ENCODE measurements at places on chromosomes 1 and 21.
A peak's percentile ranks its signal among the peaks of the same experiment; 100 is the strongest.

- no peak for ATAC-seq
Observed at GRCh38 chr1:26614655-26615411, 81.0 kb upstream of the ARID1A start.

DNA sequence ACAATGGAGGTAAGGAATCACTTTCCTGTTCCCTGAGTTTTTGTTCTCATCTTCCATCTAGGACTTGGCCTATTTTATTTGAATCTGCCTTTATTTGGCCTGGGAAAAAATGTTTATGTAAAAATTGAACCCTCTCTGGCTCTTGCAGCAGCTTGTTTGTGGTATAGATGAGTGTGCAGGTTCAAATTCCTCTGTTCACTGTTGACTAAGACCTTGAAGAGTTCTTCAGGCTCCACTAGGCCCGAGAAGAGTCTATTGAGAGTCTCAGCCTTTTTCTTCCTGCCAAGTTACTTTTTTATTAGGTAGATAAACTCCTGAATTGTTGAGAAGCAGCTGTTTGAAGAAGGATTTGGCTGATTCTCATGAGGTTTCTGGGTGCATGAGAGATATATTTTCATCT lies 248.8 kb upstream of the ADGRL2 start:
- ATAC-seq = no peak

DNA sequence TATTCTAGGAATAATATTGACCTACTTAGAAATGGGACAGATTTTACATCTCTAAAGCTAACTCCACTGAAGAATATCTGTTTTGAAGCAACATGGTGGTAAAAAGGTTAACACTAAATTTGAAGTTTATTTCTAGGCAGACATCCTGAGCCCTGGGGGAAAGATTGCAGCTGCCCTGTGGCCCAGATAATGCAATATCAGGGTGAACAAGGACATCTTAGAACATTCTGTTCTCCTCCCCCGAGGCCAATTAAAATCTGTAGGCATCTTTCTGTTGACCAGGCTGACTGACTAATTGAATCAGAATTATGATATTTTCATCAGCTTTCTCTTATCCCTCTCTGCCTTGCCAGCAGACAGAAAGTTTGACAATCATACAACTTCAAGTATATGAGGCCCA lies 149.8 kb upstream of the DUSP10 start:
- peak; percentile 63 for ATAC-seq

GRCh38 chr21:37139154-37139553 lies 66.1 kb downstream of the TTC3 start:
- ATAC-seq = no peak

GRCh38 chr1:3212453-3213355 lies 143.7 kb downstream of the PRDM16 start:
- no peak for ATAC-seq

DNA sequence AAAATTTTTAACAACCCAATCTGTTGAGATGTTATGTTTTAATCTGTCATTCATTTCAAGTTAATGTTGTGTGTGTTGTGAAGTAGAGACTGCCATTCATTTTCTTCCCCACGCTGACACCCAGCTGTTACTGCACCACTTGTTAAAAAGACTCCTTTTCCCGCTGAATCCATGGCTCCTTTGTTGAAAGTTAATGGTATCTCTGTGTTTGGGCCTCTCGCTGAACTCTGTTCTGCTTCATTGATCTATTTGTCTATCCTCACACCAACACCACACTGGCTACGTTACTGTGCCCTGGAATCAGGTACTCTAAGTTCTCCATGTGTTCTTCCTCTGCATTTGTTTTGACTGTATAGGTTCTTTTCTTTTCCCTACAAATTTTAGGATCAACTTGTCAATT lies 58.2 kb downstream of the PDE9A start:
- no peak for ATAC-seq

GRCh38 chr21:21897275-21897883 lies 899.2 kb downstream of the NCAM2 start:
- no peak for ATAC-seq

GRCh38 chr1:170823120-170823519 lies 112.2 kb upstream of the MROH9 start:
- ATAC-seq = no peak

- ATAC-seq = no peak
Observed at GRCh38 chr21:45876381-45877170, 105.0 kb upstream of the COL6A1 start.

GRCh38 chr1:21239221-21239620 lies 51.0 kb downstream of the ECE1 start:
- ATAC-seq = no peak

DNA sequence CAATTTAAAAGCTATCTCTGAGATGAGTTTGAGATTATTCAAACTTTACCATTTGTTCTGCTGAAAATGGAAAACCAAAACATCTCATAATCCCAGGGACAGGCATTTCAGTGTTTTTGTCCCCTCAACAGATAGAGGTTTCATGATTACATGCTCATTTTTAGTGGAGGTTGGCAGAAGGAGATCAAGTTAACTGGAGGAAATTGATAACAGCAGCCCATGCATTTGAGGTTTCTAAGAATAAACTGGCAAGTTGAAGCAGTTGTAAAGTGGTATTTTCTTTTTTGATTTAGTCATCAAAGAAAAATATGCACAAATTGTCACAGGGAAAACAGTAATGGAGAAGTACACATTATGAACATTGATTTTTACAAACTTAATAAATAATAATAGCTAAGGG lies 205.8 kb downstream of the PLA2G4A start:
- ATAC-seq = no peak

DNA sequence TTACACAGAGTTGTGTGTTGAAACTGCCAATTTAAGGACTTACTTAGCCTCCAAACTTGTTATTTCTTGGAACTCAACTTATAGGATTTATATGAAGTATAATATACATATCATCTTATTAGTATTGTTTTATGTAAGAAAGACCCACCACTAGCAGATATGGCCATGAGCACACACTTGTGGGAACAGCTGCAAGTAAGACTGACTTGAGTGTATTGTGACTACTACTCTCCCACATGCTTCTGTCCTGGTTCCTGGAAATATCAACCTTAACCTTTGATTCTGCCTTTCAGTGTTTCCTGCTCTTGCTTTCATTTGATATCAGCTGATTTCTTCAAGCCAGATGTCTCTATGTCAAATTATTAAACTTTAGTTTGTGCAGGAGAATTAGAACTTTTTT lies 175.3 kb downstream of the MAGI3 start:
- no peak for ATAC-seq

DNA sequence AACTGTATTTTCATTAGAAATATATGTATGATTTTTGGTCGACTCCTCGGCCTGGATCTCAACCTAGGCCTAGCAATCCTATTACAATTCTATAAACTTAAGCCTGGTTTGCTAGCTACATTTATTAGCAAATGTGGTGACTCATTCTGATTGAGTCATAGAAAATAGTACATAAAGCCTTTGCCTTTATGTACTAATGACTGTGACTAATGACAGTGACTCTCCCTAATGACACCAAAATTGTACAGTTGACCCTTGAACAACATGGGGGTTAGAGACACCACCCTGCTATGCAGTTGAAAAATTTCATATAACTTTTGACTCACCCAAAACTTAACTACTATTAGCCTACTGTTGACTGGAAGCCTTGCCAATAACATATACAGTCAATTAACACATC lies 78.9 kb downstream of the CLEC20A start:
- ATAC-seq = no peak

- no peak for ATAC-seq
Observed at GRCh38 chr1:1198423-1199140, 7.8 kb downstream of the TNFRSF18 start.

DNA sequence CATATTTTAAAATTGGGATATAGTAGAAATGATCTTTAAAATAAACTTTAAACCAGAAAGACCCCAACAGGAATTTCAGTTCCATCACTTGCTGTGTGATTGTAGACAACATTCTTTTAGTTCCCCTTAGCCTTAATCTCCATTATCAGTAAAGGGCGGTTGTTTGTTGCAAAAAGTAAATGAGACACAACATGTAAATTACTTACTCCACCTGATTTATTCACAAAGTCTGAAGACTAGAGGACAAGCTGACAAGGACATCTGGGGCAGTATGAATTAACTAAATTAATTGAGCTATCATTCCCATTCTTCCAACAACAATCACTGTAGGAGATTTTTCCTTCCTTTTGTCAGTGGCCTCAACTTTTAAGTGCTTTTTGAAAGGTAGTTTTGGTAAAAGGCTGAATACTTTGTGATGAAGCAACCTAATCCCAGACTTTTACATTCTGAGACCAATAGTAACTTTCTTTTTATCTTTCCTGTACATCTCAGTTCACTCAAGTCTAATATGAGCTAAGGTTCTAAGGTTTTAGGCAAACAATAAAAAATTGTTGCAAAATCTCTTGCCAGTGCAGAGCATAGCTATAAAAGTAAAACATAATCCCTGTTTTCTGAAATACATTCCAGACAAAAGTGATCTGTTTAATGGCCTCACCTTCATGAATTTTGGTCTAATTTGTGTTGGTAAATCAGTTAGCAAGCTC lies 6.2 kb downstream of the SLC19A2 start:
- no peak for ATAC-seq

DNA sequence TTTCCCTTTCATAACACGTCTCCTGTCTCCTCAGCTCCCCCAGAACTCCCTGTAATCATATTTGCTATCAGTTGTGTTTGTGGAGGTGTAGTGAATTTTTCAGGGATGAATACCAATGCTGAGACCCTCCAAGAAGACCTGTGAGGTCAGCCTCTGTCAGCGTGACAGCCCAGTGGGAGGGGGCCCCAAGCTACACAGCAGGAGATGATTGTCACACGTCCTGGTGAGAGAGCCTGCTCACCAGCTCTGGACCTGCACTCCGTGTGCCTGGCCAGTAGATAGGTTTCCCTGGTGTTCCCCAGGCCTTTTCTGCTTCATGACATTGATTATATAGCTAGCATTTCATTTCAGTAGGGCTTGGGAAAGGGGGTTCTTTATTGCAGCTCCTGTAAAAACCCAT lies 421.5 kb downstream of the KIF26B start:
- ATAC-seq = no peak

DNA sequence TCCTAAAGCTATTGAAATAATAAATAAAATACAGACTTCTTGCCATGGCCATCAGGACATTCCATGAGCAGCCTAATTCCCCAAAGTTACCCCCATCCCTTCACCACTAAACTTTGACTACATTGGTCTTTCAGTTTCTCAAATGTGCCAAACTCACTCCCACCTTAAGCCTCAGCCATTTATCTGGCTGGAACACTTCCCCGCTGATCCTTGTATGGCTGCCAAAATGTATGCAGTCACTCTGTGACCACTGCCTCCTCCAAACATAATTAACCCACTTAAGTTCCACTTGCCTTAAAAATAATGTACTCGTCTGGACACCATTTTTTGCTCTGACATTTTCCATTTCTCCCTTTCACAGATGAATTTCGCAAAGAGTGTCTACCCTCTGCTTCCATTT lies 407.4 kb downstream of the NTNG1 start:
- no peak for ATAC-seq

GRCh38 chr21:32558106-32558505 lies 27.2 kb downstream of the TCP10L start:
- ATAC-seq = no peak

- peak; percentile 81 for ATAC-seq
Observed at GRCh38 chr21:45874716-45875415, 106.7 kb upstream of the COL6A1 start.

- peak; percentile 24 for ATAC-seq
Observed at GRCh38 chr1:31583995-31584868, 7.9 kb downstream of the TINAGL1 start.

- ATAC-seq = no peak
Observed at GRCh38 chr1:162230096-162230495, 146.6 kb downstream of the SPATA46 start.

- no peak for ATAC-seq
Observed at GRCh38 chr1:169193191-169193850, 86.8 kb downstream of the ATP1B1 start.

DNA sequence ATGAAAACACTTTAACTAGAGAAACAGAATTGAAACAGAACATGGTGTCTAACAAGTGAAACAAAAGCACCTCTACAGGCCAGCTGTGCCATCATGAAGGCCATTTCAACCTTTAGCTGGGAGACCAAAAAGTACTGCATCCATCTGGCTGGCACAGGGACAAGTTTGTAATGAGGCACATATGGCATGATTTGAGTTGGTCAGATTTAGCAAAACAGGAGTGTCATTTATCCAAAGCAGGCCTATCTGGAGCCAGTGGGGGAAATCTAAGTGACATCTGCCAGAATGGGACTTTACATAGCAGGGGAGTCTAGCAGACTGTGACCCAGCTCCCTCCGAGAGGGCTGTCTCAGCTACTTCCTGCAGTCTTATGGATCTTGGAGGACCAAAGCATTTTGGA lies 51.9 kb downstream of the DNTTIP2 start:
- no peak for ATAC-seq

DNA sequence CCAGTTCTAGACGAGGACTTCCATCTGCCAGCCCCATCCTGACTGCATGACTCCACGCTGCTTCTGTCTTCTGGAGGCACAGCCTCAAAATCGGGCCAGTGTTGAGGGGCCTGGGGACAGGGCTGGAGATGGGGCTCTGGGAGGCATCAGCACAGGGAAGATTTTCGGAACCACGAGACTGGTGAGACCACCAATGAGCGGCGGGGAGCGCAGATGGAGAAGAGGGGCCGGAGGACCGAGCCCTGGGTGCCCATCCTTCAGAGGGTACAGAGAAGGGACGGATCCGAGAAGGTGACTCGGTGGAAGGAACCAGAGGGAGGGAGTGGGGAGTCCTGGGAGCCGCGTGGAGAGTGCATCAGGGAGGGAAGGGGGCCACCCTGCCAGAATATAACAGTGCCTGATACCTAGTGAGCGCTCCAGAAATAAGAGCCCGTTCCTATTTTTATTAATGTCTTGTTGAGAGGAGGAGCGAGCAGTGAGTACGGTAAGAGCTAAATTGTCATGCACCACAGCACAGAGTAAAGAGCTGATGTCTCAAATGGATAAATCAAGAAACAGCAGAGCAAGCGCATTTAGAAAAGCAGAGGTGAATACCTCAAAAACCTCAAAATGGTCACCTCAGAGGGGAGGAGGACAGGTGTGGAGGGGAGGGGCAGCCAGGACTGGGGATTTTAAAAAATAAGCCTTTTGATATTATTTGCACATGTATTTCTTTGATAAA lies 26.2 kb upstream of the KIF26B start:
- ATAC-seq = no peak

DNA sequence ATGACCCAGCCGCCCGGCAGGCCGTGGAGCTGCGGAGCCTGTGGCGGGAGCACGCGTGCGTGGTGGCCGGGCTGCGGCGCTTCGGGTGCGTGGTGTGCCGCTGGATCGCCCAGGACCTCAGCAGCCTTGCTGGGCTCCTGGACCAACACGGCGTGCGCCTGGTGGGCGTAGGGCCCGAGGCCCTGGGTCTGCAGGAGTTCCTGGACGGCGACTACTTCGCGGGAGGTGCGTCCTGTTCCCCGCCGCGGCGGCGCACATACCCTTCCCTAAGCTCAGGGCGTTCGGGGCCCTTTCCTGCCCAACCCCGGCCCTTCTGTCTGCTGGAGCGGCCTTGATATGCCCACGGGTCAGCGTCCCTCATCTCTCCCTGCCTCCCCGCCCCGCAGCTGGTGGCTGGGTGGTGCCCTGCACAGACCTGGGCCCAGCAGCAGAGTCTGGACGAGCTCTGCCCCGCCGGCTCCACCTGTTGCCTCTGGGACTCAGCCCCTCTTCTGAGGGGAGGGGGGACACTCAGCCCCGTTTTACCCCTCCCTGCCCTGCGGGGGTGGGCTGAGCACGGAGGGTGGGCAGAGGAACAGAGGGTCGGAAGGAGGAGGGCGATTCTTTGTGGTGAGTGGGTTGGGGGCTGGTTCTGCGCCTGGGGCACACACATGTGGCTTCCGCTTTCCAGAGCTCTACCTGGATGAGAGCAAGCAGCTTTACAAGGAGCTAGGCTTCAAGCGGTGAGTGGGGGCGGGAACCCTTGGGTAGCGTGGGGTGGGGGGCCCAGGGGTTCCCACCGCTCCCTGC lies 688 bp downstream of the PRXL2B start:
- no peak for ATAC-seq

GRCh38 chr21:44637018-44637850 lies at the start of gene KRTAP10-10:
TSS of gene KRTAP10-10 (plus strand) at chr21:44637356. CDS start at chr21:44637418, 62 bp downstream.
- no peak for ATAC-seq
